ENCODE measurements at places on chromosomes 13 and 19.

- peak; percentile 87 for DNase-seq
These were observed 5.3 kb downstream of the DHPS start for GRCh38 chr19:12676384-12676792.

GRCh38 chr13:24627946-24628345 lies 52.3 kb upstream of the ATP12A start:
- no peak for DNase-seq

GRCh38 chr19:6767081-6767356 lies 216 bp downstream of the SH2D3A start:
- peak; percentile 13 for DNase-seq

- DNase-seq = no peak
These were observed 211.9 kb downstream of the NALCN start for GRCh38 chr13:101204270-101205020.

DNA sequence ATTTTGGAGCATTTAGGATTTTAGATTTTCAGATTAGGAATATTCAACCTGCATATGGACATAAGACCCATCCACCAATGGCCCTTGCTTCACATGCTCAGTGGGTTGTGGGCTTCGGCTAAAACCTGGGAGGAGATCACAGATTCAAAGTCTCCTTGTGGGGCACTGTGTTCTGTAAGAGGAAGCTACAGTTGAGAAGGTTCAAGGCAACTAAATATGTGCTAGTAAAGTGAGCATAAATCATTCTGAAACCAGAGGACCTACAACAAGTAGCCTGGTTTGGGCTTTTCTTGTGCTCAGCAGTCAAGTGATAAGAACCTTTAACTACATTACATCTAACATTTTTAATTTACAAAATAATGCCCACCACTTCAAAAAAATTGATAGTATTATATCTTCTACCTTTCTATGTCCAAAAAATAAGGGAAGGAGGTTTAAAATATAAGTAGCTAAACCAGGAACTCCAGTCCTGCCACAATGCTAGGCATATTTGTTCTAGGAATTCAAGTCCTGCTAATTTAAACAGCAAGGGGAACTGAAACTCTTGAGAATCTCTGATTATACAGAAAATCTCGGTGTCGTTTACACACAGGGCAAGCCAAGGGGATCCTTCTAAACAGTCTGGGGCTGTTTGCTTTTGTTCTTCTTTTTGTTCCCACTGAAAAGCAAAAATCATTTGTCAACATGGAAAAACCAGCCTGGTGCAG lies 36.6 kb downstream of the FOXO1 start:
- DNase-seq = no peak

DNA sequence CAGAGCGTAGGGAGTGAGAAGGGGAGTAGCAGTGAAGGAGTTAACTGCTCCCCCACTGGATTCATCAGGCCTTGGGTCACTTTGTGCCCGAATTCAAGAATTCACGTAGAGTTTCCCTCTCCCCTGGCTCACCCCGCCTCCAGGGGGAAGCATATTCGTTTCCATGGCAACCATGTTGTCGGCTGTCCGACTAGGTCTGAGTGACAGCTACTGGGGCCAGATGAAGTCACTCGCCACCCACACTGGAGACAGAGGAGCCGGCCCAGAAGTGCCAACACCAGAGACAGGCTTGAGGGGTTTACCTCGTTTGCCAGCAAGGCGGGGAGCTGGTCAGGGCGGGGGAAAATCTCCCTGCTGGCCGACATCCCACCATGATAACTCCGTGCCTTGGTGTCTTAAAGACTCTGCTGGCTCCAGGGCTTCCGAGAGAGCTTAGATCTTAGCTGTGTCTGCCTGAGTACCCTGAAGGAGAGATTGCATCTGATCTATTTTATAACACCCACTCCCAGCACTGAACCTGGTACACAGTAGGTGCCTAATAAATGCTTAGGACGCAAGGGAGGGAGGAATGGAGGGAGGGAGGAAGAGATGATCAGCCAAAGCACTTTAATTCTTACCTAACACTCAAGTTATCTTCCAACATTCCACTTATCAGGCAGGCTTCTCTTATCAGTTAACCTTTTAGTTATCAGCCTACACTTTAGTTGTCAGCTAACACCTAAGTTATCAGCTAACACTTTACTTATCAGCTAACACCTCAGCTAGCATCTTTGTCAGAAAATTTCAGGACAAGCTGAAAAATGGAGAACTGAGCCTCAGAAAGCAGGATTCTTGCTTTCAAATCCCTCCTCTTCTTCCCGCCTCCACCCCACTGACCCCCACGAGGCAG lies 57.2 kb upstream of the ZNRF4 start:
- DNase-seq = peak; percentile 63

DNA sequence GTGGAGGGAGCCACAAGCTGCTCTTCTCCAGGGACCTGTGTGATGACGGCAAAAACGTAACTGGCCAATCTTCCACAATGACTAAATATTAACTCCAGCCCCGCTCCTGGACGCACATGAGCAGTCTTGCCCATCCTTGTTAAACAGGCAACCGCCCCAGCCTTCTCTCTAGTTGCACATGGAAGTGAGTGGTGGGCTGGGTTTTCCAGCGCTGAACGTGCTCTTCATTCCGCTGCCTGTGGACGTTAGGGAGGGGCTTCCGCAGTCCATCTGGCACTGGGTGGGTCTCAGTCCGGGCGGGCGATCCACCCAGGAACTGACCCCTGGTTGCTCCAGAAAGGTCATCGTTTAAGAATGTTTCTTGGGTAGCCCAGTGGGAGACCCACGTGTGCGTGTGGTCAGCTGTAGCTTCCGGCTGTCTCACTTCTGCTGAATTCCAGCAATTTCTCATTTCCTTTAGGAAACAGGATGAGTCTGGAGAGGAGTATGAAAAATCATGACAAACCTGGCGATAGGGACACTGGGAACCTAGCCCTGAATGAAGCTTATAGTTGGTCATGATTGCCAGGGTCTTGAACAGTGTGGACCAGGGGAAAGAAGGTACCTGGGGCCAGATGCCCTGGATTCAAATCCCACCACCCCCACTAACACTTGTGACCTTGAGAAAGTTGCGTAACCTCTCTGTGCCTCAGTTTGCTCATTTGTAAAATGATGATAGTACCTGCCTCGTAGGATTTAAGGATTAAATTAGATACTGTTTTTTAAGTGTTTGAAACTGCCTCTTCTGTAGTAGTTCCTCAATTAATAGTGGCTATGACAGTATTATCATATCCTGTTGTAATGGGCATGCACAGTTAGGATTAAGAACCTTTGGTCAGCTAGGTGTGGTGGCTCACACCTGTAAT lies 92.6 kb downstream of the SIPA1L3 start:
- DNase-seq = no peak

GRCh38 chr13:93496985-93497673 lies 270.5 kb downstream of the GPC6 start:
- DNase-seq = peak; percentile 59

- DNase-seq = peak; percentile 59
These were observed 2.1 kb downstream of the SOX21 start for GRCh38 chr13:94710065-94710781.

DNA sequence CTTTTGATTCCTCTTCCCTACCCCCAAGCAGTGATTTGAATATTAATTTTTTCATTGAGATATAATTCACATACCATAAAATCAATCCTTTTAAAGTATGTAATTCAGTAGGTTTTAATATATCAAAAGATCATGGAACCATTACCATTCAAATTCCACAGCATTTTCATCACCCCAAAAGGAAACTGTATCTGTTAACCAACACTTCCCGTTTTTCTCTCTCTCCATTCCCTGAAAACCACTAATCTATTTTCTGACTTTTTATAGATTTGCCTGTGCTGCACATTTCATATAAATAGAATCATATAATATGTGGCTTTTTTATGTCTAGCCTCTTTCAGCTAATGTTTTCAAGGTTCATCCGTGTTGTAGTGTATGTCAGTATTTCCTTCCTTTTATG lies 107.1 kb downstream of the PAN3 start:
- DNase-seq = no peak

DNA sequence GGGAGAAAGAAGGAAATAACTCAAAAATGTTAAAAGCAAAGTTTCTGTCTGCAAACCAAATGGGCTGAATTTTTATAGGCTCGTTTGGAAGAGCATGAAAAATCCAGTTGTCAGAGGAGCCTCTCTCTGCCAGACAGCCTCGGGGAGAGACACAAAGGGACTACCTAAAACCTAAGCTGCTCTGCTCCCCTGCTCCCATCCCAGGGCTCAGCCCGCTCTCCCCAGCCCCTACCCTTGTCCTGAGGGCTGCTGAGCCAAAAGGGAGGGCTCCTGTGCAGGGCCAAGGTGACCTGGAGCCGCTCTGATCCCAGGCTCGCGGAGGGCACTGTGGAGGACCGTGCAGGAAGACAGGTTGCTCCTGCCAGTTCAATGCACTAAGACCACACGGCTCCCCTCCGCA lies 96.7 kb upstream of the UQCRFS1 start:
- DNase-seq = no peak

DNA sequence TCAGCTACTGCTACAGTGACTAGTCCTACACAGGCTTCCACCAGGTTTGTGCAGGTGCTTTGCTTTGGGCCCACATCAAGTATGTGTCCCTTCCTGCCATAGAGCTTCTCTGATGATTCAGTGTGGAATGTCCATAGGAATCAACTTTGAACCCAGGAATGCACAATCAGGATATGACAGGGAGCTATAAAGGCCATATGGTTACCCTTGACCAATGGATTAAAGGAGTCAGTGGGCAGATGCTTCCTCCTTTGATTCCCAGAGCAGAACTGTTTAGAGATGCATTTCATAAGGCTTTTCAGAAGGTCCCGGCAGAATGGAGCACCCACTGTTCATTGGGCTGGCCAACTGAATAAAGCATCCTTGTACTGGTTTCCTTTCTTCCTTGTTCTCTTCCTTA lies 145.2 kb upstream of the WASF3 start:
- no peak for DNase-seq

- DNase-seq = no peak
These were observed 345.3 kb downstream of the SLITRK1 start for GRCh38 chr13:83536941-83537340.

DNA sequence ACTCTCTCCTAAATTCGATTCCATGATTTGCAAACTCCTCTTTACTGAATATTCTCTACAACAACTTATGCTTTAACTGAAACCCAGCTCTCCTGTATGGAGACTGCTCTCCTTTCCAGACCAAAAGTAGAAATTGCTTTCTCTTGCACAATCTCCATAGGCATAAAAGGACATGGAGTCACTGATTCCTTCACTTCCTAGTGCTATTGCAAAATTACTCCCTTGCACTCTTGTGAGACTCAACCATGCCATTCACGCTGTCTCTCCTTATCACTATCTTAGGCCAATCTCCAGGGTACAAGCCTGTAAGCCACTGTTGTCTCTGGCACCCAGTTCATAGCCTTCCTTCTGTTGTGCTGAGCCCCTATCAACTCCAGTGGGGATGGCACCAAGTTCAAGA lies 30.6 kb downstream of the SERPINE3 start:
- no peak for DNase-seq
